ENCODE measurements at places on chromosomes 13 and 19. TPM values are rescaled to one million over a fixed set of nuclear protein-coding genes. Genes with fewer than 3 reads are reported as not detected.

GRCh38 chr13:46229251-46229650 is 17.5 kb downstream of the LRRC63 start:
- no peak overlapping the region for H3K27ac ChIP-seq
- no peak overlapping the region for H3K4me3 ChIP-seq
- DNase-seq, result no peak
- no peaks in the 10 kb centered on the region for H3K27me3 ChIP-seq
- H3K36me3 ChIP-seq, result no peaks in the 10 kb centered on the region
- H3K4me1 ChIP-seq, result no peaks in the 10 kb centered on the region

DNA sequence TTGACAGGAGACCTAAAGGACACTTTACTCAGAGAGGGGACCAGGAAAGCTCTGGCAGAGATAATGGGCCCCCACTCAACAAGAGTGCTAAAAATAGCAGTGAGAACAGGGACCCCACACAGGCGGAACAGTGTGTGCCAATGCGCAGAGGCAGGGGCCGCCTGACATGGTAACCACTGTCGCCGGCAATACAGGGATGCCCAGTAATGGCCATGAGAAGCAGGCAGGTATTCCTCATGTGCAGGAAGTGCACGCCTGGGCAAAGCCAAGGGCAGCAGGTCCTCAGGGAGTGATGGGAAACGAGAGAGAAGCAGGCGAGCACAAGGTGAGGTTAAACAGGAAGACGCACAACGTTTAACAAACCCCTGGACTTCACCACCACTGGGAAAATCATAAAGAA is 757.1 kb downstream of the LIG4 start:
- H3K27ac ChIP-seq, result no peak overlapping the region
- H3K4me1 ChIP-seq, result peaks cover 21% of the 10 kb centered on the region
- no peaks in the 10 kb centered on the region for H3K27me3 ChIP-seq
- no peaks in the 10 kb centered on the region for H3K36me3 ChIP-seq
- no peak overlapping the region for H3K4me3 ChIP-seq
- DNase-seq, result no peak

GRCh38 chr13:48849515-48849914 is 126.2 kb upstream of the FNDC3A start:
- H3K4me3 ChIP-seq, result no peak overlapping the region
- no peaks in the 10 kb centered on the region for H3K36me3 ChIP-seq
- no peak overlapping the region for H3K27ac ChIP-seq
- no peaks in the 10 kb centered on the region for H3K4me1 ChIP-seq

GRCh38 chr19:33432446-33433170 is 59.1 kb downstream of the CEBPG start:
- H3K36me3 ChIP-seq, result no peaks in the 10 kb centered on the region
- DNase-seq, result no peak
- peaks cover 8% of the 10 kb centered on the region for H3K4me1 ChIP-seq
- H3K27me3 ChIP-seq, result no peaks in the 10 kb centered on the region
- H3K27ac ChIP-seq, result no peak overlapping the region
- H3K4me3 ChIP-seq, result no peak overlapping the region

DNA sequence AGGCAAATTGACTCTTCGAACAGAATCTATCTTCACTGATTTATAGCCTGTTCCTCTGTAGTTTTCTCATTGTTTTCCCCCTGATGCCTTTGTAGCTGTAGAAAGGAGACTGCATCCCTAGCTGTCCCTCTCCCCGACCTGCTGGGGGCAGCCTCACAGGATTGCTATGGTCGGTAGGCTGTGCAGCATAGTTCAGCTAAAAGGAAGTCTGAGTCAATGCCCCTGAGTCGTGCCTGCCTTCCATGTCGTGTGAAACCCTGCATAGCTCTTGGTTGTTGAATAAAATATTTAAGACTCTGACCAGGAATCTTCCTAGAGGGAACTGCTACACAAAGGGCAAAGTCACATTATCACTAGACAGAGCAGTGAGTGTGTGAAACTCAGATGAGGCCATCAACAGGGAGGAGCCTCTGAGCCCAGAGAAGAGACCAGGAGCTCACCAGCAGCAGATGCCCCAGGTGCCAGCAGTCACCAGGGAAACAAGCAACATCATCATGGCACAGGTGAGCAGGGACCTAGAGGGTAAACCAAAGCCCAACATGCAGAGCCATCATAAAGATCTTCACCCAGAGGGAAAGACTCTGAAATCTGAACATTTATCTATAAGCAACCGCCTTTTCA is 108.4 kb upstream of the NBEA start:
- H3K4me3 ChIP-seq, result no peak overlapping the region
- peak; percentile 25 for DNase-seq
- H3K36me3 ChIP-seq, result no peaks in the 10 kb centered on the region
- H3K27me3 ChIP-seq, result no peaks in the 10 kb centered on the region

- no peak overlapping the region for H3K27ac ChIP-seq
- DNase-seq, result no peak
- no peaks in the 10 kb centered on the region for H3K36me3 ChIP-seq
- H3K4me3 ChIP-seq, result no peak overlapping the region
- H3K4me1 ChIP-seq, result no peaks in the 10 kb centered on the region
- H3K27me3 ChIP-seq, result no peaks in the 10 kb centered on the region
These were observed 192.8 kb upstream of the IRS2 start for GRCh38 chr13:109979228-109979627.

GRCh38 chr13:56424246-56424645 is 716.5 kb upstream of the PRR20A start:
- no peaks in the 10 kb centered on the region for H3K4me1 ChIP-seq
- no peaks in the 10 kb centered on the region for H3K36me3 ChIP-seq
- DNase-seq, result no peak

DNA sequence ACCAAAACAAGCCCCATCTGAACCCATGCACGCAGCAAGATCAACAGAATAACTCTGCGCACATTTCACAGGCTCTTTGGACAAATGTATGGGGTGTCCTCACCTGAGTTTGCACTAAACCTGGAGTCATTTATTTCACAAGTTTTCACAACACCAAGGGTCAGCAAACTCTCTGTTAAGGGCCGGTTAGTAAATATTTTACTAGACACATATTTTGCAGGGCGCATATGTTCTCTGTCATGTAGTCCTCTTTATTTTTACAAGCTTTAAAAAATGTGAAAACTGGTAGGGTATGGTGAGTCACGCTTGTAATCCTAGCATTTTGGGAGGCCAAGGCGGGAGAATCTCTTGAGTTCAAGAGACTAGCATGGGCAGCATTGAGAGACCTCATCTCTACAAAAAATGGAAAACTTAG is 45.5 kb upstream of the DPRX start:
- no peak overlapping the region for H3K4me3 ChIP-seq
- no peak overlapping the region for H3K27ac ChIP-seq
- no peaks in the 10 kb centered on the region for H3K4me1 ChIP-seq
- no peaks in the 10 kb centered on the region for H3K36me3 ChIP-seq
- DNase-seq, result no peak
- H3K27me3 ChIP-seq, result no peaks in the 10 kb centered on the region

- H3K36me3 ChIP-seq, result no peaks in the 10 kb centered on the region
- H3K4me3 ChIP-seq, result no peak overlapping the region
- H3K27me3 ChIP-seq, result no peaks in the 10 kb centered on the region
- H3K27ac ChIP-seq, result no peak overlapping the region
These were observed 11.0 kb upstream of the CASP14 start for GRCh38 chr19:15038294-15038693.

BLVRB gene
- 24.4 TPM for total RNA-seq

HCST gene
- not detected for total RNA-seq

DNA sequence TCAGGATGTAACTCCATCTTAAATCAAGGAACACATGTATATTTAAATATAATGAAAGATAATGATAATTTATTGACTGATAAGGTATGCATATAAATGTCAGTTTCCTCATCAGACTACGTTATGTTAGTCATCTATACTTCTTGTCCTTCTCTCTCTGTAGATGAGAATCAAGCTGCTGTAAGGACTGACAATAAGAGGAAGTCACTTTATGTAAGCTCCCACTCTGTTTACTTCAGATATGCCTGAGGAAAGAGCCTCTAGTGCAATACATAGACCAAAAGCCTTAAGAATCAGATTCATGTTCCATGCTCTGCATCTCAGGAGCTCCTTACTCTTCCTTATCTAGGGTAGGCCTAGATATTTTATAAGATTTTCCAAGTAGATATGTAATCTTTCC is 9.6 kb upstream of the SLITRK6 start:
- no peak for DNase-seq
- no peak overlapping the region for H3K4me3 ChIP-seq
- H3K27ac ChIP-seq, result no peak overlapping the region
- H3K4me1 ChIP-seq, result no peaks in the 10 kb centered on the region

- H3K27me3 ChIP-seq, result no peaks in the 10 kb centered on the region
- H3K36me3 ChIP-seq, result no peaks in the 10 kb centered on the region
- no peak overlapping the region for H3K27ac ChIP-seq
- no peak for DNase-seq
- no peak overlapping the region for H3K4me3 ChIP-seq
These were observed 128.2 kb downstream of the MZT1 start for GRCh38 chr13:72599178-72599743.

DNA sequence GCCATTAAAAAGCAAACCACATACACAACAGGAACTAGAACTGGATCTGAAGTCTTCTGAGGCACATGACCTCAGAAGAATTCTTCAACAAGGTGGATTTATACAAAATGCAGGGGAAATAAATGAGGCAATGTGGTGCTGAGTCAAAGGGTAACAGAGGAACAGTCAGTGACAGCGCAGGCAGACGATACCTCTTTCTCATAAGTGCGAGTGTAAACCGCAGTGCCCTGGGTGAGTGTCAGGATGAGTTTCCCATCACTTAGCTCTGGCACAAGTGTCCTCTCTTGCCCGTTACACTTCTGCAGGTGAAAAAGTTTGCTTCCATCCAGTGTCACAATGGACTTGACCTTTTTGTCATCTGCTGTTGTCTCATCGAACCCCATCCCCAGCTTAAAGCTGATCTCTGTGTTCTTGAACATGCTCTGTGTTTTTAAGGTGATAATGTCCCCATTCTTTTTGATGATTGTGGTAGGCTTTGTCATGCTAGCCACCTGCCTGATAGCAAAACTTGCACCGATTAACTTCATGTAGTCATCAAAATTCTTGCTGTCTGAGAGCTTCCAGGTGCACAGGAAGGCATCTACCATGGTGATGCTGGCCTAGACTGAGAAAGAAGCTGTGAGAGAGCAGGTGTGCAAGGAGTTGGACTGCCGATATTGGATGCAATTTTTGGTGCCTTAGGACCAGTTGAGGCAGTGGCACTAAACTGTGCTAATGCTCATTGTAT is 97.3 kb downstream of the AKAP11 start:
- no peak for DNase-seq
- peaks cover 15% of the 10 kb centered on the region for H3K4me1 ChIP-seq
- H3K27ac ChIP-seq, result no peak overlapping the region
- H3K4me3 ChIP-seq, result no peak overlapping the region
- H3K36me3 ChIP-seq, result no peaks in the 10 kb centered on the region
- H3K27me3 ChIP-seq, result no peaks in the 10 kb centered on the region

- peaks cover 18% of the 10 kb centered on the region for H3K4me1 ChIP-seq
- H3K36me3 ChIP-seq, result no peaks in the 10 kb centered on the region
- H3K4me3 ChIP-seq, result no peak overlapping the region
- no peak overlapping the region for H3K27ac ChIP-seq
- no peaks in the 10 kb centered on the region for H3K27me3 ChIP-seq
- DNase-seq, result no peak
These were observed 20.7 kb upstream of the TINCR start for GRCh38 chr19:5588441-5588840.

DNA sequence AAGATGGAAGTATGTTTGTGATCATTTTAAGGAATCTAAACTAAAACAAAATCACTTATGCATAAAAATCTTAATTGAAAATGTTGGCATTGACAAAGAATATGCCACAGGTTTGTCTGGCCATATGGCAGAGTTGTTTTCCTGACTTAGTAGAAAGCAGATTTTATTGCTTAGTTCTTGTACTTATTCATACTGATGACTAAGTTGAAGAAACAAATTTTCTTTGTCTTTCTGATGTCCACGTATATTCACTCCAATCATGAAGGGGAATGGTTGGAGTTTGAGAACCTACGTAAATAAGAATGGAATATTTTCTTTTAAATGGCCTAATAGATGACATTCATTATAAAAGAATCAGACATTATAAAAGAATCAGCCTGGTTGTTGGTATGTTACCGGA is 8.0 kb upstream of the GPC6 start:
- no peaks in the 10 kb centered on the region for H3K36me3 ChIP-seq
- peaks cover 6% of the 10 kb centered on the region for H3K4me1 ChIP-seq
- peaks cover 6% of the 10 kb centered on the region for H3K27me3 ChIP-seq
- no peak for DNase-seq
- H3K4me3 ChIP-seq, result no peak overlapping the region

DNA sequence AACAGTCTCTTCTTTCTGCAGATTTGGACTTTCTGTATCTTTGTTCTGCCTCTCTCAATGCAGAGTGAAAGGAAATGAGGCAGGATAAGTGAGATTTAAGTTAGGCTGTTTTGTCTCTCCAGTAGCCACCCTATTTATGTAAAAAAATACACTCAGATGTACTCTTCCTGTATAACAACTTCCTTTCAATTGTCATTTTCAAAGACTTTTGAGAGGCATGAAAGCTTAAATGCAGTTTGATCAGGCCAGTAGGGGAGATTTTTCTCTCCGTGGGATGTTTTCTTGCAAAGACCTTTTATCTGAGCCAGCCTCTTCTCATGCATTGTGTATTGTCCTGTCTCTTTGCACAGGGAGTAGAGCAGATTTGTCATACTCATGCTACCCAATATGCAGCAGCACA is 166.8 kb downstream of the SLITRK5 start:
- no peaks in the 10 kb centered on the region for H3K4me1 ChIP-seq
- H3K36me3 ChIP-seq, result no peaks in the 10 kb centered on the region
- H3K27me3 ChIP-seq, result no peaks in the 10 kb centered on the region
- DNase-seq, result peak; percentile 9

DNA sequence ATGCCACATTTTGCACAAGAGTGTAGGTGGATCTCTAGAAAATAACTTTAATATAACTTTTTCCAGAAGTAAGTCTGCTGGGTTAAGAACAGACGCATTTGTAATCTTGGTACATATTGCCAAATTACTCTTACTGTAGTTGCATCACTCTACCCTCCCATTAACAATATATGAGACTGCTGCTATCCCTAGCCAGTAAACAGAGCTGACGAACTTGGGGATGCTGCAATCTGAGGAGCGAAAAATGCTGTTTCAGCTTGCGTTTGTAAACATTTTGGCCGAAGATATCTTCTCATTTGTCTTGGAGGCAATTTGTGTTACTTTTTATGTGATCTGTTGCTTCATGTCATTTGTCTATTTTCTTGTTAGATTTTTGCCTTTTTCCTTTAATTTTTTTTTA is 1482.8 kb downstream of the OLFM4 start:
- H3K4me1 ChIP-seq, result no peaks in the 10 kb centered on the region
- H3K27me3 ChIP-seq, result no peaks in the 10 kb centered on the region
- no peaks in the 10 kb centered on the region for H3K36me3 ChIP-seq
- H3K27ac ChIP-seq, result no peak overlapping the region

SHISA2 gene
- 367 TPM for total RNA-seq

- no peak overlapping the region for H3K4me3 ChIP-seq
- peaks cover 13% of the 10 kb centered on the region for H3K4me1 ChIP-seq
- no peaks in the 10 kb centered on the region for H3K27me3 ChIP-seq
These were observed 53.2 kb downstream of the CRTC1 start for GRCh38 chr19:18736415-18737336.

Measured in neural progenitor cell (in vitro differentiated cells).